ENCODE measurements at places on chromosomes 1 and 21.

DNA sequence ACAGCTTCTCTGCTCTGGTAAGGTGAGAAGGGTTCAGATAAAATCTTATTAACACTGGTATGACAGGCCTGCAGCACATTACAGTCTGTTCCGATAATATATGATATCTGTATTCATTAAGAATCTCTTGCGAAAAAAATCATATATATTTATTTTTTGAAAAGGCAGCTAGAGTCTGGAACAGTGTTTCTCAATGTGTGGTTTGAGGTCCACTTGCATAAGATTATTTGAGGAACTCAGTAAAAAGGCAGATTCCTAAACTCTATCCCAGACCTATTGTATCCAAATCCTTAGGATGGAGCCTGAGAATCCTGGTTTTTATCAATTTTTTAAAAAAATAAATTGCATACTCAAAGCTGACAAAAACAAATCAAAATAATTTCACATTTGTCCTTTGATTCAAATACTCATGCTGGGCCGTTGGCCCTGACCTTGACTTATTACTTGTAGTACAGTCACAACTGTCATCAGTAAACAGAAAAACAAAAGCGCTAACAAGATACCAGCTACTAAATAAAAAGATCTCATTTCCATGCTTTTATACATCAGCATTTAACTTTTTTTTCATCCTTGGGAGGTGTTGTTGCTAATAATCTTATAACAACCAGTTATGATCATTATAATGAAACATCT is 60.6 kb downstream of the RGS2 start:
- no peak for DNase-seq

- DNase-seq = no peak
These were observed 67.6 kb downstream of the NR5A2 start for GRCh38 chr1:200095057-200095577.

- no peak for DNase-seq
These were observed 13.0 kb downstream of the DOP1B start for GRCh38 chr21:36169470-36170128.

- DNase-seq = no peak
These were observed 70.8 kb upstream of the COA6 start for GRCh38 chr1:234302354-234302962.

- DNase-seq = no peak
These were observed 42.7 kb upstream of the SLC19A2 start for GRCh38 chr1:169528215-169529067.

DNA sequence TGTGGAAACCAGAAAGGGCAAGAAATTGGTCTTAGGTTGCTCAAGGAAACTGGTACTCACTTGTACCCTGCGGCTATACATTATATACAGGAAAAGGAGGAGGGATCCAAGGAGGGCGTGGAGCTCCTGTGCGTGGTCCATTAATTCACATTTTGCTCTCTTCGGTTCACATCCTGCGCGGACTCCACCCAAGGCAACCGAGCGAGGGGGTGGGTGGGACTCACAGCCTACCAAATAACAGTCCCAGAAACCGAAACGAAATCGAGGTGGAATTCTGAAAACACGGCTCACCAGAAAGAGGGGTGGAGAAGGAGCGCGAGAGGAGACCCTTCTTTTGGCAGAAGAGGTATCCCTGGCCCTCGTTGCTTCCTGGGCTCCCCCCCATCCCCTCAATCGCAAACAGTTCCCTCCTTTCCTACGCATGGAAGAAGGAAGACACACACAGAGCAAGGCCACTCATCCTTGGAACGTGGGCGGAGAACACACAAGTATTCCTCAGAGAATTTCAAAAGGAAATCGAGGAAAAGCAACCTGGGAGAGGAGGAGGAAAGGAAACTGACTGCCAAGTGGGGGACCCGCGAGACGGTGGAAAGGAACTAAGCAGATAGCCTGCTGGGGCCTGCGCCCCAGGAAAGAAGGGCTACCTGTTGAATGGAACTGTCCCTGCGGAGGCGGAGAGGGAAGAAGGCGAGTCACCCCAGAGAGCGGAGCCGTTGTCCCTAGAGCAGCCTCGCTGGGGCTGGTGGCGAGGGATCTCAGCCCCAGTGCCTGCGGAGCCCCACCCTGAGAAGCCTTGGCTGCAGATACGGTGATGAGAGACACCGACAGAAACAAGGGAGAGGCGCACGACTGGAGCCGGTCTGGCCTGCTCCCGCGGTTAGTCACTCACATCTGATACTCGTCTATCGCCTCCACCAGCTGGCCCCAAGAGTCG is 705 bp downstream of the AIDA start:
- peak; percentile 77 for DNase-seq

- no peak for DNase-seq
These were observed 746.9 kb upstream of the ADGRL2 start for GRCh38 chr1:81053826-81054225.

DNA sequence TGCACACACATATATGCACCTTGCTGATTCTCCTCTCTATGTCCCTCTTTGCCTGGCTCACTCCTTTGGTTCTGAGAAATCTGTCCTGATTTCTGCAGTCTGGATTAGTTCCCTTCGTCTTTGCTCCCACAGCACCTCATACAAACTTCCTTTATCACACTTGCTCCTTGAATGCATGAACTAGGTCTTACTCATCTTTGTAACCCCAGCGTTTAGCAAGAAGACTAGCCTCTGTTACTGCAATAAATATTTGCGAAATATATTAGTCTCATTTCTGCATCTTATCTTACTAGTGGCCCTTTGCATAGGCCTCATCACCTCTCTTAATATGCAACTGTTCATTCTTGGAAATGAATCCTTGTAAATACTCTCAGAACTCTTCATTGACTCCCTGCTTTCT is 11.4 kb downstream of the SMYD2 start:
- DNase-seq = no peak

DNA sequence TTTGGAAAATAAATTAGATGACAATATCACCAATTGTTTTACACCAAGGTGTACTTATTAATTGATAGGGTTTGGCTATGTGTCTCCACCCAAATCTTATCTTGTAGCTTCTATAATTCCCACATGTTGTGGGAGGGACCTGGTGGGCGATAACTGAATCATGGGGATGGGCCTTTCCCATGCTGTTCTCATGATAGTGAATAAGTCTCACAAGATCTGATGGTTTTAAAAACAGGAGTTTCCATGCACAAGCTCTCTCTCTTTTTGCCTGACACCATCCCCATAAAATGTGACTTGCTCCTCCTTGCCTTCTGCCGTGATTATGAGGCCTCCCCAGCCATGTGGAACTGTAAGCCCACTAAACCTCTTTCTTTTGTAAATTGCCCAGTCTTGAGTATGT is 131.0 kb upstream of the LMO4 start:
- no peak for DNase-seq

DNA sequence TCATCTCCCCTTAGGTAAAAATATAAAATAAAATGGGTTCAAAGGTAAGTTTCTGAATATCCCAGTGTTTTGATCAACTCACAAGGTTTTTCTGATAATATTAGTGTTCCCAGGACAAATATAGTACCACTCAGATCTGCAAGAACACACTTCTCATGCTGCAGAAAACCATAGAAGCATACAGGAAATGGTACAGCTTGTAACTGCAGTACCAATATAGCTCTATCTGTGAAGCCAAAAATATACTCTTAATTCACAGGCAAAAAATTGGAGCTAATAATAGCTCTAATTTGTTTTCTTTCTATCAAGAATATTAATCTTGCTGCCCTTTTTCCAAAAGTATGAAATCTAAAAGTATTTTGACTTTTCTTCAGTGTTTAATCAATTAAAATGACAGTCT is 13.2 kb downstream of the VPS45 start:
- no peak for DNase-seq
